ENCODE measurements at places on chromosomes 5 and 9.

- DNase-seq, result no peak
Observed at GRCh38 chr9:133116346-133117231, 4.5 kb downstream of the RALGDS start.

DNA sequence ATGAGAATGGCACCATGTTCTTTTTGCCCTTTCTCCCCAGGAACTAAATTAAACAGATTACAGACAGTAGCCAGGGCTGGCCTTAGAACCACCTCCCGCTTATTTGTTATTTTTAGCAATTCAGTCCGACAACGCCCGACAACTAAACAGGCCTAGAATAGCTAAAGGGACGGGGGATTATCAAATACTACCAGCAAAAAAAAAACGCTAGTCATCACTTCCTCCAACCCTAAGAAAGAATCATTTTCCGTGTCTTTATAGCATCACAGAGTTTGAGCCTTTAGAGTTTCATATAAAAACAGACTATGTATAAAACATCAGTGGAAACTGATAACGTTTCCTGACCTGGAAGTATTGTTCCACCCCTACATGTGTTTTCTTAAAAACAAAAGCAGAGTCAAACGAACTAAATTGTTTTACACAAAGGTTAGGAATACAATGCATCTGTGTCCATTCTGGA is 35.3 kb downstream of the PFDN1 start:
- no peak for DNase-seq

- DNase-seq, result no peak
Observed at GRCh38 chr9:120868339-120868675, 8.7 kb downstream of the PHF19 start.

GRCh38 chr9:131994364-131995125 is 85.1 kb downstream of the MED27 start:
- no peak for DNase-seq

DNA sequence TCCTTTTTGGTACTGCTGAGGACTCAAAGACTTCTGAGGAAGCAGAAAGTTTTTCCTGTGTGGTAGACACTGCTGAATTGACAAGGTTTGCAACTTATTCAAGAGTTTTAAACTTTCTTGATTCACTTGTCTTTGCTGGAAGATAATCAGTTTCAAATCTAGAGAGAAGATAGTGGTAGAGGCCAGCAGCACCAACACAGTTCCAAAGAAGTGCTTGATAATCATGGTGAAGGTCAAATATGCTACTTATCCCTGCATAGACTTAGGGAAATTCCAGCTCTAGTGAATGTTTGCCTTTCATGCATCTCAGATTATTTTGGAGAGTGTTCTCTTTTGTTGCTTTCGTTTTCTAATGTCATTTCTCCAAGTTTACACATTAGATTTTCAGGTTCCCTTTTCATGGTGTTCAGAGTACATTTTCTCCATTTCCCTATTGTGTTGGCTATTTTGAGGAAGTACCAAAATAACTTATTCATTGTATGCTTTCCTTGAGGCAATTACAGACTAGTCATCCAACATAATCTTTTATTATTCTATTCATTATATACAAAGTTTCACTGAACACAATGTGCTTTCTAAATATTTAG is 550 bp downstream of the IFNE start:
- no peak for DNase-seq

DNA sequence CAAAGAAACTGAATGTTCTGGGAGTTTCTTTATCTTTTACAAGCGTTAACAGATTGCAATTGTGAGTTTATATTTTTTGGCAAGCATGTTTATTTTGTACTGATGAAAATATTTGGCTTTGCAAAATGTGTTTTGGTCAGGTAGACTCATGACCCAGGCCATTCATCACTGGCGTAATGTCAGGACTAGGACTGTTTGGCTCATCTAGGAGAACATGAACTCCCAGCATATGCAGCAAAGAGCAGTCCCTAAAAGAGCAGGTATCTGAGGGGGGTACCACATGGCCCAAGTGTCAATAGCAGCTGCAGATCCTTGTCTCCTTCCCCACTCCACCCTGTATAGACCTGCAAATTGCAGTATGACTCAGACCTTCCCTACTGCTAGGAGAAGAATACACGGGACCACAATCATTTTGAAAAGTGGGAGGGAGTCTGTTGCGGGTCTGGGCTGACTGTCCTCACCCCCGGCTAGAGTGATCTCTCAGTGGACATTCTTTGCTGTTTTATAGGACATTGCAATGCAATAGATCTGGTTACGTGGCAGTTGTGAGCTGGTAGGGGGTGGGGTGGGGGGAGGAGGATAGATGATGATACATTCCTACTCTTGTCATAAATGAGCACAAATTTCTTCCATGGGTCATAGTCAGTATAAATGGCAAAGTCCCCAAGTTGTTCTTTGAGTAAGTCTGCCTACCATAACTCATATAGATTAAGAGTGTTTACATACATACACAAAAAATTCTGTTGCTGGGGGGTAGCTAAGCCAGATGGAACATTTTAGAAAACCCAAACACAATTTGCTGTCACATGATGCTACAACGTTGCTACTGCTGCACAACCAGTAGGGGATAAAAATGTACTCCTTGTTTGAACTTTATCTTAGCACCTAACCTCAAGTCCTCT is 20.8 kb upstream of the SNCAIP start:
- no peak for DNase-seq

- DNase-seq, result peak; percentile 11
Observed at GRCh38 chr9:98191671-98192502, 550 bp downstream of the CORO2A start.

DNA sequence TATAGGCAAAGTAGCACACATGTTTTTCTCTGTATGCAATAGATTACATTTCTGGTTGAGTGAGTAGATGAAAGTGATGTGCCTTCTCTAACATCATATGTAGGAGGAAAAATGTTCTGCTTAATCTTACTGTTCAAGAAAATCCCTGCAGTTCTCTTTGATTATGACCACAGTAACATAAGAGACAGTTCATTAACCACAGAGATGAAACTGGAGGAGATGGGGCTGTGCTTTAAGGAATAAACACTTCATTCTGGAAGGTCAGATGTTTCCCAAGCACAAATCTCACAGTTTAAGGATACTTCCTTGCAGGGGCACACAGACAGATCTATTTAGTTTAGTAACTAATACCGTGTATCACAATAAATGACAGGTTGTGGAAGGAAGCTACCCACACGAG is 150.2 kb downstream of the SEMA5A start:
- DNase-seq, result no peak

DNA sequence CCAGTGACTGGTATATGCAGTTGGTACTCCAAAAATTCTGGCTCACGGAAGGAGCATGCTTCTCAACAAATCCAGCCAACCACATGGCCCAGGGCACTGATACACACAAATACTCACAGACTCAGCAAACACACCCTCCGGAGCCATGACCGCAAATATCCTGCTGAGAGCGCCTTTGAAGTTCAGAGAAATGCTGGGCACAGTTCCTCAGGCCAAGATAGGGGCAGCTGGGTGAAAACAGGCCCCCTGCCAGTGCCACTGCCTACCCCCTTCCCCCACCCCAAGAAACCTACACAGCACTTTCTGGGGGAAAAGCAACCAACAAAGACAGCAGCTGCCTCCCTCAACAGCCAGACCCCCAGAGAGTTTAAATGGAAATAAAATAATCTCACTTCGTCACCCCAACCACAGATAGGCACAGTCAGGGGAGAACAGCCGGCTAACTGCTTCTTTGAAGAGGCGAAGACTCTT is 120.0 kb downstream of the C5orf15 start:
- DNase-seq, result peak; percentile 46

DNA sequence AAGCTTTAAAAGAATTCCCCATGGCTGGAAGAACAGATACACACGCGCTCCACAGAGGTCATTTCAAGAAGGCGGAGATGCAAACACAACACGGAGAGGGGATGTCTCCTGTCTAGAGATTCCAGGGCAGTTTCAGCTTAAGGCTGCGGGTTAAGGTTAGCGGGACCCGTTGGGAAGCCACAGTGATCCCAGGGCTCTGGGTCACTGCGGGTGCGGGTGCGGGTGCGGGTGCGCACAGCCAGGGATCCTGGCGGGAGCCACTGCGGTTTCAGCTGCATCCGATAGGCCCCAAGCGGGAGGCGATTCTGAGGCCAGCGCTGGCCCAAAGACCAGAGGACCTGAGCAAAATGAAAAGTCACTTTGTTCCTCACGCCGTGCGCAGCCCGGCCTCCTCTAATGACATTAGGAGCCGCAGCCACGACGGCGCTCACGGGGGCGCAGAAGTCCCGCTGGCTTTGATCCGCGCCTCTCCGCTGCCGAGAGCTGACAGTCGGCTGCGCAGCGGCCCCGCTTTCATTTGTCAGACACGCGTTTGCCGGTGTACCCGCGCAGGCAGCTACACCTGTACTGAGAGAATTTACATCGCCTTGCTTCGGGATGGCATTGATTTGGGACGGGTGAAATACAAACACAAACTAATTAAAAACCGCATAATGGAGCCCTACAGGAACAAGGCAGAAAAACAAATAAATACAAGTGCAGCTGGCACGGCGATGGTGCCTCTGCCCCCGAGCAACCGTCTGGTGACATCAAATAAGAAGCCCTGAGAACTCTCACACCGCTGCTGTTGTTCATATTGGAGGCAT is 5.3 kb upstream of the IRX1 start:
- DNase-seq, result peak; percentile 45

DNA sequence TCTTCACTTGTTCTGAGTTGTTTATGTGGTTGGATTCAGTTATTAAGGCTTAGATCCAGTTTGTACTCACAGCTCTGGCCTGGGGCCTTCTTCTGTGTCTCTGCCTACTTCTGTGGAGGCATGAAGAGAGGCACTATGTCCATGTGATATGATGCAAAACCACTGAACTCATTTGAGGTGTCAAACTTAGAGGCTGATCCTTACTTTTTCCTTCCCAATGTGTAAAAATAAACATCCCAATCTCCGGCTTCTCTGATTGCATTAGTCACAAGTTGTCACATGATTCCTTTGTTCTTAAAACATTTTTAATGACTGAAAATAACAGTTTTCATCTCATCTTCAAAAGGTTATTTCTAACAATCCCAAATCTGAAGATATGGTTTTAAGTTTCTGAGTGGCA is 276.0 kb upstream of the RGMB start:
- DNase-seq, result no peak

GRCh38 chr5:111953351-111954127 is 196.5 kb upstream of the NREP start:
- no peak for DNase-seq

DNA sequence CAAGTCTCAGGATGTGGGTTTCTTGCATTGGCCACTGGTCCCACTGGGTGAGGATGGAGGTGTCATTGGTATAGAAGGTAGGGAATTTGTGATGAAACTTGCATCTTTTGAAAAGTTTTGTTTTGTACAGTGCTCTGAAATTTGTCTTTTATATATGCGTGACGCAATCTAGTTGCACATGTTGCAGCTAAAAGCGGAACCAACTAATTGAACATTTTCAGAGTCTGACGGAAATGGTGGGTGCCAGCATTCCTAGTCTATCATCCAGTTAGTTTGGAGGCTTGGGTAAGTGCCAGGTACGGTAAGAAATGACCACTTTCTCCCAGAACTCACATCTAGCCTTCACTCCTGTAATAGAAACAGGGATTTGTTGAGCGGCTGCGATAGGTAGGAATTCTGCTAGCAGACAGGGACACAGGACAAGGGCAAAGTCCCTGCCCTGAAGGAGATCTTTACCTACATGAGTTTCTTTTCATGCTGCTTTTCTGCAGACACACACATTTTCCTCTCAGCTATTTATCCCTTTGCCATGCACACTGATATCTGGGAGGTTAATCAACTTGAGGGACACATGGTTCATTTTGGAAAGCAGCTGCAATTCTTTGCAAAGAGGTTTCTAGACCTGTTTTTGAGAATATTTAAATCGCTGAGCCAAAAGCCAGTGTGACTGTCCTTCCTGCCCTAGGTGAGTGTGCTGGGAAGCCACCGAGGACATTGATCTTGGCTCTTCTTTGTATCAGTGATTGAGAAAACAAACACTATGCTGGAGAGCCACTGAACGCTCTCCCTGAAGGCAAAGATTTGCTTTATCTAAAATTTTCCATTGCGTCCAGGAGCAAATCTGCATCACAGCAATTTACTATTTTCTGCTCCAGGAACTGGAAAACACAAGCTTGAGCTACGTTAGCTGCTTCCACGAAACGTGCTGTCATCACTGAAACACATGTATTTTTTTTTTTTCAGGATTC is 89.7 kb downstream of the DAP start:
- DNase-seq, result no peak

DNA sequence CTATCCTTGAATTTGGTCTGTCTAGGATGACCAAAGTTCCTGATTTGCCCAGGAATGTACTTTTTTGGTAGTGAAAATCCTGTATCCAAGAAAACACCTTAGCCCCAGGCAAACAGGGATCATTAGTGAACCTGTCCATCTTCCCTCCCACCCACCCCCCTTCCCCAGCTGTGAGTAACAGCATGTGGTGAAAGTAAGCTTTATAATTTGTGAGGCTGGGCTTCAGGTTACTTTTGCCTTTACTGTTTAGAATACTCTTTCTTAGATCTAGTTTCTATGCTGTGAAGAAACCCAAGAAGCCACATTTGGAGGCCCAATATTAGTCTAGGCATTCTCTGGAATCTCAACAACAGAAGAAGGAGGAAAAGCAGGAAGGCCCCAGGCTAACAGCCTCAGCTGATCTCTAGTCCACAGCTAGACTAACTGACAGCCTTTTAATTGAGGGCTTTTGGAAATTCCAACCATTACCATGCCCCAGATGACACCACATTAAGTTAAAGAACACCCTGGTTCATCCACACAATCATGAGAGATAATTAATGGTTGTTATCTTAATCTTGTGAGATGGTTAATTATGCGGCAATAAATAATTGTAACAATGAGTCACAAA is 703.0 kb upstream of the NUDT12 start:
- no peak for DNase-seq

- no peak for DNase-seq
Observed at GRCh38 chr5:75337366-75338021, 474 bp downstream of the HMGCR start.

DNA sequence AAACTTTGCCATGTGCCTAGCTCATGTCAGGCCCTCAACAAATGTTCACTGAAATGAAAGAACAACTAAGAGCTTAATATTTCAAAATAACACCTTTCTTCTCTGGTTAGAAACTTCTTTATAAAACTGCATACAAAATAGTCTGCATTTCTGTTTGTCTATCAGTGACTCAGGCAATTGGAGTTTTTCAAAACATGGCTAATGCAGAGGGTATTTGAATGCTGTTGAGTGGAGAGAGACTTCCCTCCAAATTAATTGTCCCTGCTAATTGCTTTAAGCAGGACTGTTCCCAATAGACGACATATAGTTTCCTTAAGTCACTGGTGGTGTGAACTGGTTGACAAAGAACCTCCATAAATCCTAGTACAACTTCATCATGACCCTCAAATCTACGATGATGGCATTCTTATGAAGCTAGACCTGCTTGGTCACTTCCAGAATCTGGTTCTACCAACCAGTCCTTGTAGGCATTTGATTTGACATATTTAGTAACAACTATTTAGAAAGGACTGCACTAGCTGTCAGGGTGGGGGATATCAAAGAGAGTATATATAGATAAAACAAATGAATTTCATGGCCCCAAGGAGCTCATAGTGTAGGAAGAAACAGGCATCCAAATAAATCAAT is 84.5 kb downstream of the PRLR start:
- no peak for DNase-seq

- DNase-seq, result no peak
Observed at GRCh38 chr5:67516948-67517565, 320.5 kb upstream of the CD180 start.
